Sigmoid colon (tissue), 7 donors: ENCODE measurements at places on chromosomes 6 and 20. TPM values are rescaled to one million over a fixed set of nuclear protein-coding genes. Genes with fewer than 3 reads are reported as not detected.

- H3K4me1 ChIP-seq = peaks cover 45% of the 10 kb centered on the region
- H3K36me3 ChIP-seq = no peaks in the 10 kb centered on the region
These were observed 1.5 kb upstream of the TUBB2B start for GRCh38 chr6:3228771-3229565.

GRCh38 chr6:2763876-2764540, 1.2 kb upstream of the WRNIP1 start:
- no peaks in the 10 kb centered on the region for H3K36me3 ChIP-seq
- H3K27ac ChIP-seq = peak overlapping the region; percentile 94
- no peaks in the 10 kb centered on the region for H3K27me3 ChIP-seq
- DNase-seq = peak; percentile 72
- peaks cover 31% of the 10 kb centered on the region for H3K4me1 ChIP-seq
- H3K4me3 ChIP-seq = no peak overlapping the region

- no peaks in the 10 kb centered on the region for H3K4me1 ChIP-seq
- no peak overlapping the region for H3K4me3 ChIP-seq
- H3K27me3 ChIP-seq = no peaks in the 10 kb centered on the region
- no peak for DNase-seq
- no peaks in the 10 kb centered on the region for H3K36me3 ChIP-seq
These were observed 478.2 kb downstream of the CD83 start for GRCh38 chr6:14595751-14596150.

- no peaks in the 10 kb centered on the region for H3K27me3 ChIP-seq
- peak overlapping the region; percentile 49 for H3K27ac ChIP-seq
- no peaks in the 10 kb centered on the region for H3K36me3 ChIP-seq
- no peak overlapping the region for H3K4me3 ChIP-seq
- H3K4me1 ChIP-seq = peaks cover 8% of the 10 kb centered on the region
- DNase-seq = no peak
These were observed 15.0 kb upstream of the IFNGR1 start for GRCh38 chr6:137233911-137234863.

- peaks cover 52% of the 10 kb centered on the region for H3K27me3 ChIP-seq
- H3K36me3 ChIP-seq = no peaks in the 10 kb centered on the region
- peaks cover 38% of the 10 kb centered on the region for H3K4me1 ChIP-seq
- no peak overlapping the region for H3K4me3 ChIP-seq
- DNase-seq = no peak
These were observed 2.9 kb downstream of the POU3F2 start for GRCh38 chr6:98836962-98837944.

DNA sequence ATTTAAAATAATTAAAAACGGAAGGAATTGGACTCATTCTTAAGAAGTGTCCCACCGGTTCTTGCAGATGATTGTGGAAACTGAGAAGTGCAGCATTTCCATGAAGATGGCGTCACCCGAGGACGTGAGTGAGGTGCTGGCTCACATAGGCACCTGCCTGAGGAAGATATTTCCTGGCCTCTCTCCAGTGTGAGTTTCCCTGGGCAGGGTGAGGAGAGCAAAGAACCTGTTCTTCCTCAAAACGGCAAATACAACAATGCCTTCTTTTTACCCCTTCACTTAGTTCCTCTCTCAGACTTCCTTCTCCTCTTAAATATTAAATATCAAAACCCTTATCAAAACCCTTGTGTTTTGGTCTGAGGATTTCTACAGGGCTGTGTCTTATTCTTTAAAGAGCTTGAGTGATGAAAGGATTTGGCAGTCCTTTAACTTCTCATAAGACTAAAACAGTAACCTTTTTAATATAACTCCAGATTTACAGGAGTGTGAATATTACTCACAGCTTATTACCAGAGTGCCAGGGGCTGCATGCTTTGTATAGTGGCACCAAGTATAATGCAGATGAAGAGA, 156.3 kb downstream of the CARMIL1 start:
- H3K4me1 ChIP-seq = no peaks in the 10 kb centered on the region
- H3K36me3 ChIP-seq = no peaks in the 10 kb centered on the region
- no peak overlapping the region for H3K27ac ChIP-seq
- no peak overlapping the region for H3K4me3 ChIP-seq
- no peak for DNase-seq

- no peak for DNase-seq
- no peaks in the 10 kb centered on the region for H3K4me1 ChIP-seq
- H3K27me3 ChIP-seq = no peaks in the 10 kb centered on the region
- H3K27ac ChIP-seq = no peak overlapping the region
- H3K36me3 ChIP-seq = no peaks in the 10 kb centered on the region
These were observed 32.8 kb downstream of the PCMT1 start for GRCh38 chr6:149782337-149782736.

DNA sequence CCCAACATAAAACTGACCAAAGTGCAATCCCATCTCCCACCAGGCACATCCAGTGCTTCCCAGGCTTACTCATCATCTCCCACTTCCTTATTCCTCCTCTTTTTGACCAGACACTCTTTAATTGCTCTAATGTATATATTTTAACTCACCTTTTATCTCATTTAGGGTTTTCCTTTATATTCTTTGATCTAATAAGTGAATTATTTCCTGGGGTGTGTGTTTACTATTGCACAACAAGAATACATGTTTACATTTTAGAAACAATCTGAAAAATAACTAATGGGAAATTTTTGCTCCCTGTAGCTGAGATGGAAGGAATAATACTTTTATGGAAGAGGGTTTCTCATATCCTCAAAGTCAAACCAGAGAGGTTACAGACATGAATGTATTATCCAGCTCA, 18.4 kb downstream of the RHAG start:
- no peaks in the 10 kb centered on the region for H3K27me3 ChIP-seq
- no peaks in the 10 kb centered on the region for H3K36me3 ChIP-seq
- H3K4me1 ChIP-seq = no peaks in the 10 kb centered on the region
- H3K4me3 ChIP-seq = no peak overlapping the region
- DNase-seq = no peak

GRCh38 chr20:5893621-5894020, 56.7 kb downstream of the TRMT6 start:
- no peak overlapping the region for H3K4me3 ChIP-seq
- H3K36me3 ChIP-seq = no peaks in the 10 kb centered on the region
- H3K27ac ChIP-seq = no peak overlapping the region
- no peak for DNase-seq

- no peaks in the 10 kb centered on the region for H3K4me1 ChIP-seq
- H3K27me3 ChIP-seq = no peaks in the 10 kb centered on the region
- H3K36me3 ChIP-seq = no peaks in the 10 kb centered on the region
These were observed 245.2 kb downstream of the ADGRB3 start for GRCh38 chr6:68880050-68880813.

DNA sequence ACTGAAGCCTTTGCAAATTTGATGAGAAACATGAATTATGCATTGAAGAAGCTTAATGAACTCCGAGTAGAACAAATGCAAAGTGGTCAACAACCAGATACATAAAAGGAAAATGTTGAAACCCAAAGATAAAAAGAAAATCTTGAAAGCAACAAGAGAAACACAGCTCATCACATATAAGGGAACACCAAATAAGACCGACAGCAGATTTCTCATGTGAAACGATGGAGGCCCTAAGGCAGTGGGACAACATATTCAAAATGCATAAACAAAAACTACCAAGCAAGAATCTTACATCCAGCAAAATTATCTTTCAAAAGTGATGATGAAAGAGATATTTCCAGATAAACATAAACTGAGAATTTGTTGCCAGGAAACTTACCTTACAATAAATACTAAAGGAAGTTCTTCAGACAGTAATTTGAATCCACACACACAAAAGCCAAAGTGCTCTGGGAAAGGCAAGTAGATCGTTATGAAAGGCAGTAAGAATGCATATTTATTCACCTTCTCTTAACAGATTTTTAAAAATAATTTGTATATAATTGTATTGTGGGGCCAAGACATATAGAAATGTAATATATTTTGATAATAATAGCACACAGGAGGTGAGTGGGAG, 22.5 kb downstream of the SLC52A3 start:
- no peak overlapping the region for H3K4me3 ChIP-seq
- H3K4me1 ChIP-seq = no peaks in the 10 kb centered on the region

DNA sequence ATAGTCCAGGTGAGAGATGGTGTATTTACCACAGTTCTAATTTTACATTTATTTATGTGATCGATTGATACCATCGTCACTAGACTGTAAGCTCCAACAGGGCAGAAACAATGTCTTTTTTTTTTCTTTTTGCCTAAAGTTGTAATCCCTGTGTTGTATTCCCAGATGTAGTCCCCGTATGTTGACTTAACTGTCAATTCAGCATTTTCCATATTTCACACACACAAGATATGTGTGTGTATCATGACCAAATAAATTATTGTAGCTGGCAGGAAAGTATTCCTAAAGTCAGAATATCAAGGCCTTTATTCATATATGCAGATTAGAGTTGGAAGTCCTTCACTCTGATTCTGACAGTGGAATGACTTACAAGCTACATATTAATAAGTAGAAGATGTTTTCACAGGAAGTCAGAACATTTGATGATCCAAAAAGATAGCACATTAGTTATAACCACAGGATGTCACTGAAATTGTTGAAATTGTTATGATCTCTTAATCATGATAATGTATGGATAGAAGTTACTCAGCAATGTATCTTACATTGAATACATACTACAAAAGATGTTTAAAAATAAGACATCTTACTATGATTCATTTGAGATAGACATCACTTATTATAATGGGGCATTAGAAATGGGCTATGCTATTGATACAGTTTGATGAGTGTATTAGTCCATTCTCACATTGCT, 10.6 kb downstream of the RNF182 start:
- H3K4me3 ChIP-seq = no peak overlapping the region
- H3K27ac ChIP-seq = no peak overlapping the region
- no peak for DNase-seq
- H3K36me3 ChIP-seq = no peaks in the 10 kb centered on the region

DNA sequence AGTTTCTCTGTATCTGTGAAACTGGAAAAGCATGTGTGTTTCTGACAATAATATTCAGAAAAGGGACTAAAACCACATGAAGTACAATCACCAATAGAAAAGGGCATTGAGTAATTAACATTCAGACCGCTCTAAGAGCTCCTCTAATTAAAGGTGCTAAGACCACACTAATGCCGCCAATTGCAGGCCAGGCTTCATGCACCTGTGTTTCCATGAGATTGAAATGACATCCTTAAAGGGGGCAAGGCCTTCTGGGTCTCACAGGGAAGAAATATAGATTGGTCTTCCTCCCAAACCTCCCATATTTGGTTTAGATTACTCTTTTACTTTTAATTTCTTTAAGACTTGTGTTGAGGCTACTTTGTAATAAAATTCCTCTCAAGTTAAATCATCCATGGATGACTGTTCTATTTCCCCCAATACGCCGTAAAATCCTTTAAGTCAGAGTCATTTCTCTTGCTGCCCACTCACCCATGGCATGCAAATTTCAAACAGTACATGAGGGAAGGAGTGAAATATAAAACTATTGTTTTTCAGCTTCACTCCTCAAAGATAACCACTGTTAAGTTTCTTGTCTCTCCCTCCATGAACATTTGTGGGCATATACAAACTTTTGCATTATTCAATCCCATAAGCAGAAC, 110.6 kb downstream of the UBE3D start:
- no peak overlapping the region for H3K27ac ChIP-seq
- H3K4me1 ChIP-seq = peaks cover 3% of the 10 kb centered on the region
- no peaks in the 10 kb centered on the region for H3K27me3 ChIP-seq
- DNase-seq = no peak

GRCh38 chr20:2692036-2692885, at the start of gene EBF4:
TSS of gene EBF4 (plus strand) at chr20:2692780. CDS start at chr20:2693646, 866 bp downstream.
- peak; percentile 86 for DNase-seq
- peak within 1 kb of the TSS; percentile 72 for H3K4me3 ChIP-seq
- no peaks in the 10 kb centered on the region for H3K36me3 ChIP-seq

- H3K4me1 ChIP-seq = no peaks in the 10 kb centered on the region
- H3K4me3 ChIP-seq = no peak overlapping the region
- no peaks in the 10 kb centered on the region for H3K36me3 ChIP-seq
- H3K27me3 ChIP-seq = no peaks in the 10 kb centered on the region
- no peak for DNase-seq
These were observed 891 bp upstream of the GHRH start for GRCh38 chr20:37262505-37262904.

- no peaks in the 10 kb centered on the region for H3K4me1 ChIP-seq
- H3K4me3 ChIP-seq = no peak overlapping the region
- no peak for DNase-seq
- peaks cover 42% of the 10 kb centered on the region for H3K27me3 ChIP-seq
- H3K27ac ChIP-seq = no peak overlapping the region
- H3K36me3 ChIP-seq = no peaks in the 10 kb centered on the region
These were observed 38.3 kb upstream of the SLC32A1 start for GRCh38 chr20:38685853-38686473.

DNA sequence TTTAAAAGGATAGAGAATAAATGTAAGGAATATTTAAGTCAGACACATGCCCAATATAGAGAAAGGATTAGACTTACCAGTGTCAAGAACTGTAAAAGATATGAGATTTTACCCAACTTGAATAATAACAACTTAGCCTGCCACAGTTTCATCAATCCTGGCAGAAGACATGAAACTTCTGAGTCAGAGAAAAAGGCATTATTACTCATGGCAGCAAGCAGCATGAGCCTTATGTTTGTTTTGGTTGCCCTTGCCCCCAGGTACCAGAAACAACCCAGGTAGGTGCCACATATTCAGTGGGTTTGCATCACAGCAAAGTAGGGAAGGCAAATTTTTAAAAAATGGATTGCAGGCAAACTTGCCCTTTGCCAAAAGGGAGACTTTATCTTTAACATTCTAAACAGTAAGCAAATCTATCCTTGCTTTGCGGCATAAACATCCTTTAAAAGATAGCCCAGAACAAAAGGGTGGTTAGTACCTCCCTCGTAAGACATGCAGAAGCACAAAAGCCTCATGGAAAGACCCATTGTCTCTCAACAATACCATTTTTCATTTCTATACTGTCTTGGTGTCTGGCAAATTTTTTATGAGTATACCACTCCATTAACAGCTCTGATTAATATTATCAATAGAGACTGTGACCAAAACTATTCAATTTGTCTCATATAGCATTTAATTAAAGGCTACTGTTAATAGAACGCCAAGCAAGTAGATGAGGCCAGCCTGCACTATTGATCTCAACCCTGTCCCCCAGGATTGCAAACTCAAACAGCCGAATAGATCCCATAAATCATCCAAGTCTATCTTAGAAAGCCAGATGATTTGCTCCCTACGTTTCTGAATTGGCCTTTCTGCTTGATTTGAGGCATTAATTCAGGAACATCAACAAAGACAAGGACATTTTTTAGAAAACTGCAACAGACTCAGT, 185.1 kb downstream of the COL19A1 start:
- no peaks in the 10 kb centered on the region for H3K4me1 ChIP-seq
- H3K4me3 ChIP-seq = no peak overlapping the region
- DNase-seq = no peak
- H3K27me3 ChIP-seq = no peaks in the 10 kb centered on the region
- no peak overlapping the region for H3K27ac ChIP-seq

The RGS17 gene
- total RNA-seq = 2.8 TPM

The NHSL1 gene
- 6.5 TPM for total RNA-seq

The DCDC2 gene
- not detected for total RNA-seq

The TMEM200A gene
- 4.4 TPM for total RNA-seq

The C20orf144 gene
- 0.66 TPM for total RNA-seq

The SLC25A27 gene
- 25.0 TPM for total RNA-seq

The BEND6 gene
- 1.1 TPM for total RNA-seq

The PPP1R14C gene
- total RNA-seq = not detected

The TBX18 gene
- 0.27 TPM for total RNA-seq

The TCF15 gene
- 0.66 TPM for total RNA-seq

The THBS2 gene
- total RNA-seq = 37.6 TPM

The FAM184A gene
- total RNA-seq = 5.4 TPM
